NCI-H1048 (cell line): ENCODE measurements at places on chromosomes 3 and 15.

DNA sequence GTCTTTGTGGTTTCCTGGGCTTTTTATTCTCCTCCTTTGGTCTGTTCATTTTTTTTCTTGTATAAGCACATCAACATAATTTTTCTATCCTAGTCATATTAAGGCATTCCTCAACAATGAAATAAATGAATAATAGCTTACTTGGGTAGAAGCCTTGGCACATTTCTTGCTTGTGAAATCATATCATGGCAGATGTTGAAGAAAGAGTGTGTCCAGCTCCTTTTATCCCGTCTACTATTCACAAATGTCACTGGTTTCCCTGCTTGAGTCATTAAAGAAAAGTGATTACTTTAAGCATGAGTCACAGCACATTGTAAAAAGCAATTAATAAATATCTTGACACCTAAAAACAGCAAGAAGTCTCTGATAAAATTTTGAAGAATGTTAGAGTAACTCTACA, 42.1 kb downstream of the MINAR1 start:
- no peak for DNase-seq

DNA sequence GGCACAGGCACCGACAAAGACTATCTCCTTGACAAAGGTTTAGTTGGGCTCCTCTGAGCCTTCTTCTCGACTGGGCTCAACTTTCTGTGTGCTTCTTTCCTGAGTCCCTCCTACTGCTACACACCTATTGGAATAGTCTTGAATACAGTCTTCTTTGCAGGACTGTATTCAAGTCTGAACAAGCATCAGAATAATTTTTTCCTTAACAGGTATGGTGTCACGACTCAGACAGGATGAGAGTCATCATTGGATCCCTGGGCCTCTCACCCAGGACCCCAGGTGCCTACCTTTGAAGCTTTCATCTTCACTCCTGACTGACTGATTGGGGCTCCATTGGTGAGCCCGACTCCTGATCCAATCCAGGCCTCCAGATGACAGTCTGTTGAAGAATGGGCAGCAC, 66.3 kb downstream of the CRYGS start:
- no peak for DNase-seq

GRCh38 chr3:101643009-101643844, 33.7 kb downstream of the ZBTB11 start:
- no peak for DNase-seq

DNA sequence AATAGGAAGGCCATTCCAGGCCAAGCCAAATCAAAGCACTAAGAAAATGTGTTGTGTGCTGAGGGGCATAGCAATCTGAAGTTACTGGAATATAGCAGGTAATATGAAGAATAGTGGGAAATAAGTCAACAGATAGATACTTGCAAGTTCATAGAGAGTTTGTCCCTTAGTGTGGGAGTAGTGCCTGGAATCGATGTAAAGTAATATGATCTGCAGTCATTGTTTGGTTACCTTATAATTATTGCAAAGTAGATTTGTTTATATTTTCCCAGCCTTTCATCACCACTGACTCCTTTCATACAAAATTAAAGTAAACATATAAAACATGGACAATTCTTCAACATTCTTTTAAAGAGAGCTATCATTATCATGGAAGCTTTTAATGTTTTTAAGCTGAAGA, 420.9 kb upstream of the NECTIN3 start:
- no peak for DNase-seq

DNA sequence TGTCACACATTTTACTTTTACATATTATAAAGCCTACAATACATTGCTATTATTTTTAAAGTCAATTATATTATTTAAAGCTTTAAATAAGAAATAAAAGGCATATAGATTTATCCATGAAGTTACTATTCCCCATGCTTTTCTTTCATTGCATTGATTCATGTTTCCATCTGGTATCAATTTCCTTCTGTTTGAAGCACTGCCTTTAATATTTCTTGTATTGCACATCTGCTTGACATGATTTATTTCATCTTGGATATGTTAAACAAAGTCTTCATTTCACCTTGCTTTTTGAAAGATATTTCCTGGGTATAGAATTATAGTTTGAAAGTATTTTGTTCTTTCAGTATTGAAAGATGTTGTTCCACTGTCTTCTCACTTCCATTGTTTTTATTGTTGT, 174.3 kb upstream of the MBNL1 start:
- no peak for DNase-seq

- DNase-seq, result no peak
Observed at GRCh38 chr15:67510597-67511190, 10.2 kb upstream of the C15orf61 start.

DNA sequence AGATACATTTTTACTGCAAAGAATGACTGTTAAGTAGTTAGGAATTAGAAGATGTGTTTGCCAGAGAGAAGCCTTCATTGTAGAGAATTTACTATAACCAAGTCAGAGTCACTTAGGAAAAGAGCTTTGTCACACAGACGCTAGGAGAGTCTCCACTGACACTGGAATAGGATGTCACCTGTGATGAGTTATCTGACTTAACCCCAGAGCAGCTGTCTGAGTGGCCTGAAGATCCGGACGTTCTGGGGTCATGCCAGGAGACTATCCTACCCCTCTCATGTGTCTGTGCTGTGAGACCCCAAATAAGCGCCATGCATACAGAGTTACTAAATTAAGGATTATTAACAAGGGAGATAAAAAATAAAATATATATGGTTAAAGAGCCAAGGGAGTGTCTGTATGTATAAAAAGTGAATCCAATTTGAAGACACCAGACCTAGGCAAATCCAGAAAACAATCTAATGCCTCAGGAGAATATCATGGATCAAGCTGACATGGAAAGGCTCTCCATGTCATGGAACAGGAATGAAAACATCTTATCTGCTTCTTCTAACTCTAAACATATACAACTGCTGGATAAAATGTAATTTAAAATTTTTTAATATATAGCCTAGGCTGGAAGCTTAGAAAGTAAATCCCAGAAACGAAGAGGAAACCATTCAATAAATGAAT, 43.5 kb downstream of the ITGB5 start:
- DNase-seq, result no peak

DNA sequence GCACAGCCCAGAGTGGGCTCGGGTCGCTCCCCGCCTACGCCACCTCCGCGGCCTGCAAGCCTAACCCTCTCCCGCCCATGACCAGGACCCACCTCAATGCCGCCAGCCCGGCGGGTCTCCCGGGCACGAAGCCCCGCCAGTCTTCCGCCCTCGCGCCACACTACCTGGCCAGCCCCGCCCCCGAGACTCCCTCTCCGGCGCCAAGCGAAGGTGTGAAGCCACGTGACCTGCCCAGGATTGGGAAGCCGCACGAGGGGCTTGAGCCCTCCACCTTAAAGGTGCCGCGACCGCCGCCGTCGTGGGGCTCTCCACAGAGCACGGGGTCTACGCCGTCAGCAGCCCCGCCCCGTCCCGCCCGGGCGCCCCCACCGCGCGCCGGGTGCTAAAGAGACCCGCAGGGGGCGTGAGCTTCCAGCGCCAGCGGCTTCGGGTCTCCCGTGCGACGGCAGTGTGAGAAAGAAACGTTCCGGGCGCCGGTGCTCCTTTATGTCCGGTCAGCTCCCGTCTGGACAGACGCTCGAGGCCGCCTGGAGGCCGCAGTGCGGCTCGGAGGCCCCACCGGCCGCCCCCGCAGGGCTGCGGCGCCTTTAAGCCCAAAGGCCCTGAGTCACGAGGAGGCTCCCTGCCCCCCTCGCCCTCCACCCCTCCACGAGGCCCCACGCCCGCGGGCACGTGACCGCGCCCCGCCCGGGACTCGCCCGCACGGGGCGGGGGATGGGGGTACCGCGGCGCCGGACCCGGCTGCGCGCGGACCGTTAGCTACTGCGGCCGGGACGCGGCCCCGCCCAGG, at the start of gene CPEB1:
TSS of gene CPEB1 (minus strand) at position 319 of the 790 bp plus-strand sequence. CDS start 18,904 bp downstream, outside the sequence.
- no peak for DNase-seq

DNA sequence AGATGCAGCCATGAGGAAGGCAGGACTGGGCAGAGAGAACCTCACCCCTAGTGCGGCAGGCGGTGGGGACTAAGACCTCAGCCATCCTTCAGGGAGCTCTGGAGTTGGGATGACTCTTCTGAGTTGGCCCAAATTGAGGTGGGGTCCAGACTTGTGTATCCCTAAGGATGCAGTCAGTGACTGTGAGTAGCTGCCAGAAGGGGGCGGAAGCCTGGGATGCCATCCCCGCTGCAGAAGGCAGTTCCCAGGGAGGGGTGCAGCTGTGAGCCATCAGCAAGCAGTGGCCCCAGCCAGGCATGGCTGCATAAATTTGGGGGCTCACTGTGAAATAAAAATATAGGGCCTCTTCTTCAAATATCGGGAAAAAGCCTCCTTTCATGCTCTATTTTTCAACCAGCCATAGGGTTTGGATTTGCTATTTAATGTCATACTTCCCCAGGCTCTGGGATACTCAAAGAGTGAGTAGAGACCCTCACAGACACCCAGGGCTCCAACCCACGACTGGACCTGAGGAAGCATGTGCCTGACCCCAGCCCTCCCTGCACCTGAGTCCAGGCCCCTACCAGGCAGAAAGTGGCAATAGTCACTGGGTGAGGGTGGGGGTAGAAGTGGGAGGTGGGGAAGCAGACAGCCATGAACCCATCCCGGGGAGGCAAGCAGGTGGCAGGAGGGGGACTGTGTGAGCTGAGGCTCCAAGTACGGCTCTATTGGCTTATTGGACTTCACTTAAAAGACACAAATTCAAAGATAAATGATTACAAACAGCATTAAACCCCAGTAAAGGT, 30.5 kb downstream of the GRK7 start:
- no peak for DNase-seq

GRCh38 chr3:126358816-126359181, 1.6 kb upstream of the KLF15 start:
- DNase-seq, result no peak

GRCh38 chr15:76252249-76252648, 59.0 kb downstream of the ETFA start:
- DNase-seq, result no peak

GRCh38 chr15:76380249-76380648, 43.7 kb downstream of the ISL2 start:
- DNase-seq, result no peak

DNA sequence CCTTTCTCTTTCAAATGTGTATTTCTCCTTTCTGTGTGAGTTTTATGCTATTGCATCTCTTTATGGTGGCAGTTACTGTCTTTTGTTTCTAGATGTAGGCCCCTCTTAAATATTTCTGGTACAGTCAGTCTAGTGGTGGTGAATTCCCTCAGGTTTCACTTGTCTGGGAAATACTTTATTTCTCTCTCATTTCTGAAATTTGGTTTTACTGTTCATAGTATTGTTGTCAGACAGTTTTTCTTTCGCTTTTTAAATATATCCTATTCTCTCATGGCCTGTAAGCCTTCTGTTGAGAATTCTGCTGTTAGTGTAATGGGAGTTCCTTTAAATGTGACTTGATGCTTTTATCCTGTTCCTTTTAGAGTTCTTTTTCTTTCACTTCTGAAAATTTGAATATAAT, 874.0 kb downstream of the PLOD2 start:
- DNase-seq, result no peak

DNA sequence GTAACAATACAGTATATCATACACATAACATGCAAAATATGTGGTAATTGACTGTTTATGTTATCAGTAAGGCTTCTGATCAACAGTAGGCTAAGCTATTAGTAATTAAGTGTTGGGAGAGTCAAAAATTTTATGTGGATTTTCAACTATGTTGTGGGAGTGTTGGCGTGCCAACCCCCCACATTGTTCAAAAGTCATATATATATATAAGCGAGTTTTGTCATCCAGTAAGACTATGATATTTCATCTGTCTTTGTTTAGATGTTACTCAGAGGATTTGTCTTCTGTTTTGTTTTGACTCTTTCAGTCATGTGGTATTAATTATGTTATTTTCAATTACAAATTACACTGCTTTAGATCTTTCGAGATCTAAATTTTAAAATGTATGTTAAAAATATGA, 51.0 kb upstream of the RAP2B start:
- DNase-seq, result no peak

DNA sequence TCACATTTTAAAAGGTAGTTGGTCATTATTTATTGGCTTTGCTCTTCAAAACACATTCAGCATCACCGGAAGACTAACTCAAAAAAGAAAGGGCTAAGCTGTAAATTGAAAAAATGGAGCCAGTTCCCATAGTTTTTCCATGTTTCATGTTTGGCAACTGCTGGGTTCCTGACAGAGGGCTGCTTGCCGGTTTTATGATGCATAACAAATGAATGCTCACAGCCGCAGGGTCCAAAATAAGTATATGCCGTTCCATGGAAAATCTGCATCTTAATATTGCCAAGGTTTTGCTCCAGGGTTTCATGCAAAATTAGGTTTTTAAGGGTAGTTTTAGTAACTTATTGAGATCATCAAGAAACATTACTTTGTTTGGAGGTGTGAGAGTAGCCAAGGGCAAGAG, 15.8 kb downstream of the SLC12A1 start:
- peak; percentile 8 for DNase-seq

DNA sequence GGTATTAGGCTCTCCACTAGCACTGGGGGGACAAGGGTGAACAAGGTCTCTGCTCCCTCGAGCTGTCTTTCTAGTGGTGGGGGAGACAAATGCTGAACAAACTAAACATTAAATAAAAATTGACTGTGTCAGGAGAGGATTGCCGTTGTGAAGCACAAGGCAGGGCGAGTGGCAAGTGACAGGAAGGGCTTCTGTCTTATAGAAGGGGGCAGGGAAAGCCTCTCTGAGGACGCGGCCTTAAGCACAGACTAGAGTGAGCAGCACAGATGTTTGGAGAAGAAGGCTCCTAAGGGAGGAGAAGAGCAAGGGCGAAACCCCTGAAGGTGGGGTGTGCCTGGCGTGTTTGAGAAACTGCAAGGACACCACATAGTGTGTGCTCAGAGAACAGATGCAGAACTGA, 50.9 kb upstream of the ATP2B2 start:
- DNase-seq, result no peak

DNA sequence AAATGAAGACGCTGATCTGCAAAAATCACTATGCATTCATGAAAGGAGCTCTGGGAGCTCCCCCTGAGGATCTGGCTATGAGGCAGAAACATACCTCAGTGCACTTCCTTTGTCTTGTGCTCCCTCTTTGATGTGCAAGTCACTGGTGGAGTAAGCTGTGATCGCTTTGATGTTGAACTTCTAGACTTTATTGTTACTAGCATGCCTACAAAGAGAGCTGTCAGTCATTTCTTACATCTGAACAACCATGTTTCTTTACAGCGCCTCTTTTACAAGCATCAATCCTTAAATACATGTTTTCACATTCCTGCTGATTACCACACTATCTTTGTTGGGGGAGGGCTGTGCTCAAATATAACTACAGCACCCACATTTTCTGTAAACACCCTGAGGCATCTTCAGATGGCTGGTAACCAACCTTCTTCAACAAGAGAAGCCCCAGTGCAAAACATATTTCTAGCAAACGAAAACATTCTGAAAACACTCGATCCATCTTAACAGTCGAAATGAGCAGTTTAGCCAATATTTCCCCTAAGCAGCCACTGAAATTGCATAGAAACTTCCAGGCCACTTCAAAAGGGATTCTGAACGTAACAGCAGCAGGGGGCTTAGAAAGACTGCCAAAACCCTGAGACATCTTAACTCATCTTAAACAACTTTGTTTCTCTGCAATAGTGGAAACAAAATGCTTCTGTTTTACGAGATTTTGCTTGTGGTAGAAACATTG, 101.9 kb upstream of the ICE2 start:
- DNase-seq, result no peak

GRCh38 chr3:4508048-4508981, 15.2 kb downstream of the ITPR1 start:
- no peak for DNase-seq

GRCh38 chr15:76626611-76627010, 278.5 kb downstream of the SCAPER start:
- DNase-seq, result no peak
